ENCODE measurements at places on chromosomes 2 and 18.

GRCh38 chr18:50911006-50911405, 32.1 kb downstream of the ME2 start:
- DNase-seq = no peak

DNA sequence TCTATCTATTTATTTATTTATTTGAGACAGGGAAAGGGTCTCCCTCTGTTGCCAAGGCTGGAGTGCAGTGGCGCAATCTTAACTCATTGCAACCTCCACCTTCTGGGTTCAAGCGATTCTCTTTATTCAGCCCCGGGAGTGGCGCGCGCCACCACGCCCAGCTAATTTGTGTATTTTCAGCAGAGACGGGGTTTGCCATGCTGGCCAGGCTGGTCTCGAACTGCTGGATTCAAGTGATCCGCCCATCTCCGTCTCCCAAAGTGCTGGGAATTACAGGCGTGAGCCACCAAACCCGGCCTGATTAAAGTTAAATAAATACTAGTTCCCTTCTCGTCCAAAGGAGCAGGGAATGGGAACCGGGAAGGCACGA, 4.2 kb upstream of the CTDSP1 start:
- peak; percentile 41 for DNase-seq

GRCh38 chr18:44821924-44822323, 141.2 kb downstream of the SETBP1 start:
- DNase-seq = no peak

- DNase-seq = no peak
These were observed 127.5 kb upstream of the CYP1B1 start for GRCh38 chr2:38203446-38203810.

- DNase-seq = no peak
These were observed 121.5 kb downstream of the LTBP1 start for GRCh38 chr2:33068261-33068660.

GRCh38 chr18:1304392-1304992, 399.8 kb downstream of the ADCYAP1 start:
- no peak for DNase-seq

GRCh38 chr2:20599861-20600461, 50.9 kb downstream of the HS1BP3 start:
- no peak for DNase-seq

DNA sequence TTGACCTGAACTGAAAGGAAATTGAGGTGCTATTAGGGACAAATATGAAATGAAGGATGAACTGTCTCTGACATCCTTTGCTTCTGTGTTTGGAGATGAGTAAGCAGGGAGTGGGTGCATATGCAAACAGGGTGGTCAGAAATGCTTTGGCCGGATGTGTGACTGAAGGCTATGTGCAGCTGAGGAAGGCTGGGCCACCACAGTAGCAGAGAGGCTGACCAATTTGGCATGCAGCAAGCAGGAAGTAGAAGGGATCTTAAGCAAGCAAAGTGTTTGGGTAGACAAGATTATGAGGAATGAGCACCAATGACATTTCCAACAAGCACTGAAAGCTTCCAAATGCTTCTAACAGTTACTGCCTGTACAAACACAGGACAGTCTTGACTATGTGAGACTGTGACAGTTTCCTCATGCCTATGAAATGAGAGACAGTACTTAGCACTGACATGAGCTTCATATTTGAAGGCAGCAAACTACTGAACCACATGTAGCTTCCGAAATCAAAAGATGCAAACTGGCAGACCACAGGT, 3.3 kb upstream of the ACTR3 start:
- no peak for DNase-seq

GRCh38 chr2:105857076-105857740, 112.5 kb downstream of the NCK2 start:
- DNase-seq = no peak

Measured in hematopoietic multipotent progenitor cell treated with erythropoietin and hydrocortisone succinate and interleukin-3 and kit ligand, for 15 days (in vitro differentiated cells).